ENCODE measurements at places on chromosomes 2 and 18. TPM values are rescaled to one million over a fixed set of nuclear protein-coding genes. Genes with fewer than 3 reads are reported as not detected.

AGFG1 gene
- 59.7 TPM for total RNA-seq

CD207 gene
- not detected for total RNA-seq

TPO gene
- 0.73 TPM for total RNA-seq

NAT8 gene
- total RNA-seq = not detected
